Stimulated activated CD8-positive, alpha-beta memory T cell treated with anti-CD3 and anti-CD28 coated beads, Interleukin-2, amount 100 ng/mL, for 1 hour (primary cell): ENCODE measurements at places on chromosomes 11 and 22.
A peak's percentile ranks its signal among the peaks of the same experiment; 100 is the strongest.

- DNase-seq, result no peak
Measured at GRCh38 chr11:111512296-111513239, at the start of gene BTG4. BTG4 (minus strand) TSS chr11:111512386; CDS start chr11:111498776, 13,610 bp downstream.

DNA sequence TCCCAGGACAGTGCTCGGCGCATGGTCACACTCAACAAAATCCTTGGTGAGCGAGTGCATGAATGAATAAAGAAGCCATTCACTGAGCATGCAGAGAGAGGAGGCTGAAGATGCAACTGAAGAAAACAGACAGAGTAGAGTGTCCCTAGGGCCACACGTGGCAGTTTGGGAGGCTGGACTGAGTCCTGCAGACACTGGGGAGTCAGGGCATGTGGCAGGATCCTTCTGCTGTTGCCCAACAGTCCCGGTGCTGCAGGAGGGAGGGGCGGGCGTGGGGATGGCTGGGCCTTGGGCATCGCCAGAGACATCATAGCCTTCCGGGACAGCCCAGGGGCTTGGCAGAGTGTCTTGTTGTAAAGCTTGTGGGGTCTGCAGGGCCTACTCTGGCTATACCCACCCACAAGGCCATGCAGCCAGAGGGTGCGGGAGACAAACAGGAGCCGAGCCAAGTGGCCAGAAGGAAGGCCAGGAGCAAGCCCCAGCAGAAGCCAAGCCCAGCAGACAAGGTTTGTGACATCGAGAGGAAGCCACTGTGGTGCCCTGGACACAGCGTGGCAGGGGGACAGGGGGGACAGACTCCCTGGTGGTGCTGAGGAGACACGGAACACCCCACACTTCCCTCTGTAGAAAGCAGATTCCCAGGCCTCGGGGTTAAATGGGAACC, 26.7 kb upstream of the FBLN1 start:
- DNase-seq, result no peak

GRCh38 chr22:42388130-42388797, 43.9 kb downstream of the NFAM1 start:
- DNase-seq, result no peak

DNA sequence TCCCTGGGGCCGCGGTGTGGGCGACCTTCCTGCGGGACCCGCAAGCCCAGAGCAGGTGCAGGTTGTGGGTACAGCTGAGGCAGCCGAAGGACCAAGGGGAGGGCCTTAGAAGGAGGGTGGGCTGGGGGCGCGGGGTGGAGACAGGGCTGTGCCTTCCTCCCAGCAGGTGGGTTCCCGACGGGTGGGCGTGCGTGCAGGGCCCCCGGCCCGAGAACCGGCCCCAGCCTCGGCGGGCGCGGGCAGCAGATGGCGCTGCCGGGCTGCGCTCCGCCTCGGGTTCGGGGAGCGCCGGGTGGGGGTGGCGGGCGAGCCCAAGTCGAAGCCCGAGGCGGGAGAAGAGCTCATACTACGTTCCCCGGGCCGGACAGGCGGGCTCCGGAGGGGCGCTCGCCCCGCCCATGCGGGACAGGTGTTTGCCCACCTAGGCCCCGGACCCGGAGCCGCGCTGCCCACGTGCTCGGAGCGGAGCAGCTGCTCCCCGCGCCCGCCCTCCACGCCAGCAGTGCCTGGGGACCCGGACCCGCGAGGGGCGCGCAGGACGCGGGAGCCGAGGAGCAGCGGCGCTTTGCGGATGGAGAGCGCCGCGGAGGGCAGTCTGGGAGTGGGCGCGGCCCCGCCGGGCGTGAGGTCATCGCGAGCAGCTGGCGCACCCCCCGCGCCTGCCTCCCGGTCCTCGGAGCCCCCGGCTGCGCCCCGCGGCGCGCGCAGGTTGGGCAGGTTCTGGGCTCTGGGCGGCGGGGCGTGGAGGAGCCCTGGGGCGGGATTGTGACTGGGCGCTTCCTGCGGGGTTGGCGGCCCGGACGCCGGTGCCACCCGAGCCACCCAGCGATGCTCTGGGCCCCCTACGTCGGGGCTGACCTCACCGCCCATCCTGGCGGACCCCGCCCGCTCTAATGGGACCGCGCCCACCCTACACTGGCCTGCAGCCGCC, 25.3 kb downstream of the DUSP8 start:
- DNase-seq, result peak; percentile 22

DNA sequence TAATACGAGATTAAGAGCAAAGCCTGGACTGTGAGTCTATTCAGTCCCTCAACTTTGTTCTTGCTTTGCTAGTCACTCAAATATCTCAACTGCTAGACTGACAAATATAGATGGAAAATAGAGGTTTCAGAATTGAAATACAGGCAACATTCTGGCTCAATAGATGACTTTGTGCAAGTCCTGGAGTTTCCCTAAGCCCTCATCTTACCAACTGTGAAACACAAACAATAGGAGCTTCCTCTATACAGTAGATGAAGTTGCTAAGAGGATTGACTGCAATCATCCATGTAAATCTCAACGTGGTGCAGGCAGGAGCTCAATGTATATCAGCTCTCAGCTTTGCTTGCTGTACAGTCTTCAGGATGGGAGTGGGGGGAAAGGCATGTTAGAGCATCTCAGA, 6.2 kb upstream of the MPEG1 start:
- no peak for DNase-seq

DNA sequence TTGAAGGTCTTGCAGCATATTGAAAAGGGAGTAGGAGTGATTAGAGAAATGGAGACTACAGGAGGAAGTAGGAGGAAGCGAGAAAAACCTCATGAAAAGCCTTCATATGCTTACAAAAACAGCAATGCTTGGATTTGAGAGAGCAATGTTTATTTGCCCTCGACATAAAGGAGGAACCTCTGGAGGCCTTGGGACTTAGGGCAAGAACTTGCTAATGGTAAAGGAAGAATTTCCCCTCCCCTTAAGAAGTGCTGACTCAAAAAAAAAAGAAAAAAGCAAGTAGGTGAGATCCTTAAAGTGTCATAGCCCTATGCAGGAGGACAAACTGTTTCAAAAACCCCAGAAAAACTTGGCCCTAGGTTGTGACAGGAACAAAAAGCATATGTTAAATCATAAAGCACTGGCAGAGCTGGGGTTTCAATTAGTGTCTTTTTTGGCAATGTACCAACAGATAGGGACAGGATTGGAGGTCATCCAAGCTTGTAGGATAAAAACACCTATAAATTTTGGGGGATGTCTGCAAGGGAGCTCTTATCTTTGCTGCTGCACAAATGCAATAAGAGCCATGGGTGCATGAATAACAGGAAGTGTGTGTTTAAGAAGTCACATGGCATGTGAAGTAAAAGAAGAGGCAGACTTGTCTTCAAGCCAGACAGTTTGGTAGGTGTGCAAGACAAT, 4.9 kb downstream of the GLYAT start:
- no peak for DNase-seq

- DNase-seq, result no peak
Measured at GRCh38 chr11:117143390-117143789, 697 bp upstream of the PAFAH1B2 start.

- no peak for DNase-seq
Measured at GRCh38 chr11:105929084-105929955, 92.7 kb downstream of the MSANTD4 start.

DNA sequence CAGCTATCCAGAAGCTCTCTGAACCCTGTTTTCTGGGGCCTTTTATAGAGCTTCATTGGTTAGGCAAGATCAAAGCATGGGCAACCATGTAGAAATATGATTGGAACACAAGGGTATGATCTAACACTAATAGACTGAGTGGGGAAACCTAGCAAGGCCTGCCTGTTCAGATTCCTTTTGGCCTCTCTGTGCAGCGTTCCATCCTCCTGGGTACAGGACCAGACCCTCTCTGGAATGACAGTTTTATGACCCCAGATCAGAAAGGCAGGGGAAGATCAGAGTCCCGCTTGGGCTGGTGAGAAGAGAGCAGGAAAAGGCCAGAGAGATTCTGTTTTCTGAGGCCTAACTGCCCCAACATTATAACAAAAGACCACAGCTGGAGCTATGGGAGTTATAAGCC, 36.7 kb upstream of the VWA5A start:
- DNase-seq, result no peak

GRCh38 chr11:83979593-83979992, 693.4 kb upstream of the CCDC90B start:
- no peak for DNase-seq

DNA sequence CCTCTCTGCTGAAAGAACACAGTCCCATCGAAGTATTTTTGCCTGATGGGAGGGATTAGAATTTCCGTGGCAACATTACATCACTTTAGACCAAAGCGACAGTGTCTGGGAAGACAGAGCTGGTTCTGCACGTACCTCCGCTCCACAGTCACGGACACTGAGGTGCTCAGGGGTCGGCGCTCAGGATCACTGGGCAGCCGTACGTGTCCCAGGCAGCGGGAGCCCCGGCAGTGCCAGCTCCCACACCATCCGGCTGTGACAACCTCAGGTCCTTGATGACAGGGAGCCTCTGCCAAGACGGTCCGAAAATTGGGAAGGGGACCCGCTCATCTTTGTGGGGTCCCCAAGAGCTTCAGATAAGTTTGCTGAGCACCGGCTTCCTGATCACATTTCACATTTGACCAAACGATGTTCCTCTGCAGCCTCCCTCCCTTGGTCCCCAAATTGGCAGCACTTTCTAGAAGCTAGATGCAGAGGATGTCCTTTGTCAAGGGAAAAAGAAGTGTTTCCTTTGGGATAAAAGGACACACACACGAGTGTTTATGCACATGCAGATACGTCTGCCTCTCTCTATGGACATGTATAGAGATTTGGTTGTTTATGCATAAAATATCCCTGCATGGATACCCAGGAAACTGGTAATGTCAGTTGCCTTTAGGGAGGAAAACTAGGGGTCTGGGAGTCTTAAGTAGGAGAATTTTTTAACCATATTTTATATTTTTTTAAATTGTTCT, 61.6 kb upstream of the LINC01488 start:
- no peak for DNase-seq

GRCh38 chr11:11433960-11434359, 80.9 kb upstream of the CSNK2A3 start:
- DNase-seq, result no peak

- DNase-seq, result no peak
Measured at GRCh38 chr11:74612877-74613276, 20.5 kb downstream of the POLD3 start.

- no peak for DNase-seq
Measured at GRCh38 chr11:64539239-64539638, 51.8 kb upstream of the SLC22A12 start.

DNA sequence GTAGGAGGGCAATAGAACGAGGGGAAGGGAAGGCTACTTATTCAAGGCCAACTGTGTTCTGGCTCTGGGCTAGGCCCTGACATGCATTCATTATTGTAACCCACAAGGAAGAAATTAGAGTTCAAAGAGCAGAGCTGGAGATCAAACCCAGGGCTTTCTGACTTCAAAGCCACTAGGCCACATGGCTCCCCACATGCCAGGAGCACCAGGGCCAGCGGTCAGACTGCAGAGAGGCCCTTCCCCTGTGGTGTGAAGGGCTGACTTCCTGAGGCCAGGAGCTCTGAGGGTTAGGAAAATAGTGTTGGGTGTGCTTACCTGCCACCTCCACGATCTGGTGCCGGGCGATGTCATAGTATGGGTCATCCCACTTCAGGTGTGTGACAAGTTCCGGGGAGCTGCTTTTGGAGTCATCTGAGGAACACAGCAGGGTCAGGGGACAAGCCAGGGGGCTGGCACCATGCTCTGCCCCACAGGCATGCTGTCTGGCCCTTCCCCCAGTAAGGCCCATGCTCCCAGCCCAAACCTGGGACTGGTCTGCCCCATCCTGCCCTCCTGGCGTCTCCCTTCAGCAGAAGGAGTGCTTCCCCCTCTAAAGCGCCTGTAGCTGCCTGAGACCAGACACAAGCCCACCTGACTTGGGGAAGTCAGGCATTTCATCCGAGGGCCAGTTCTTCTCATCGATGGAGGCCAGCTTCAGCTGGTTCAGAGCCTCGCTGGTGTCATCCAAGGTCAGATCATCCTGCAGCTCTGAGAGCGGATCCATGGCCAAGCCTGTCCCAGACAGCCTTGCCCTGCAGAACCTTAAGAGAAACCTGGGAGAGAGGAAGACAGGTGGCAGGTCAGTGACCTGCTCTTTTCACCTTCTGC, 4.8 kb downstream of the ARHGAP1 start:
- DNase-seq, result no peak

DNA sequence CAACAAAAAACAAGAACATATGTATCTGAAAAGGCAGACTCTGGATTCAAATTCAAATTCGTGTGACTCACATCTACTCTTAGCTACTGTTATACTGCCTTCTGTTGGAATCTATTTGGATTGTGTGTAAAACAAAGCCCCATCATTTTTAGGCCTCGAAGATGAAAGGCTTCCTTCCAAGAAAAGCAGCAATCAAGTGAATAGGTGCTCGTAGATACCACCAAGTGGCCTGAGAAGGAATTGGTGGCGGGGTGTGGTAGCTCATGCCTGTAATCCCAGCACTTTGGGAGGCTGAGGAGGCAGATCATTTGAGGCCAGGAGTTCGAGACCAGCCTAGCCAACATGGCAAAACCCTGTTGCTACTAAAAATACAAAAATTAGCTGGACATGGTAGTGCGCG, 4.2 kb downstream of the GRAMD1B start:
- DNase-seq, result no peak

- DNase-seq, result no peak
Measured at GRCh38 chr11:64324692-64325469, 7.0 kb downstream of the PRDX5 start.

GRCh38 chr22:44862281-44862680, 109.9 kb downstream of the ARHGAP8 start:
- no peak for DNase-seq

DNA sequence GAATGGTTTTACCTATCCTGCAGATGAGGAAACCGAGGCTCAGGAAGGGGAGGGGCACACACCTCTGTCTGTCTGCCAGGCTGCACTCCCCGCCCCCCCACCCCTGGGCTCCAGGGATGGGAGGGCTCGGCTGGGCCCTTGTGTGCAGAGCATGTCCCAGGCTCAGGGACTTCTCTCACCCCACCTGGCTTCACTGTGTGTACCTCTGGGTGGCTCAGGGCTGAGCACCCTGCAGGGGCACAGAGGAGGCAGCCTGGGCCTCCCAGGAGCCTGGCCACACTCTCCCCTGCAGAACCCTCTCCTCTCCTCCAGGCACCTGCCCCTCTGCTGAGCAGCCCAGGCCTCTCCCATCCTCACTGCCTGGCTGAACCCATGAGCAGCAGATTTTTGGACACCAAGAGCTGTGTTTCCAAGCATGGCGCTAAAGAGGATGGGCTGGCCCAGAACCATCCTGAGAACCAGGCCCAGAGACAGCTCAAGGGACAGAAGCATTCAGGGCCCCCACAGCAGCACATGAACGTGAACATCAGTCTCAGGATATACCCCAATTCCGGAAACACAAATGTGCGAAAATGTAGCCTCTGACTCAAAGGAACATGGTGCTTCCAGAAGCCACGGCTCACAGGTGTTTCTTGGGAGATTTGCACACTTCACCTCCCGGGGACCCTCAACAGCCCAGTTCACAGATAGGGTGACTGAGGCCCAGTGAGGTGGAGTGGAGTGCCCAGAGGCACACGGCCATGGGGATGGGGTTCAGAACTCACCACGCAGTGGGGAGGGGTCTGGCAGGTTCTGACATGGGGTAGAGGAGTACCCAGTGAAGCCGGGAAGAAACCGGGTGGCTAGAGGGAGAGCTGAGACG, 10.5 kb downstream of the EMID1 start:
- no peak for DNase-seq

- no peak for DNase-seq
Measured at GRCh38 chr11:15309296-15309695, 194.6 kb downstream of the INSC start.

- DNase-seq, result no peak
Measured at GRCh38 chr22:33271390-33272161, 213.4 kb upstream of the SYN3 start.
